ENCODE measurements at places on chromosomes 6 and 20. TPM values are rescaled to one million over a fixed set of nuclear protein-coding genes. Genes with fewer than 3 reads are reported as not detected.
A peak's percentile ranks its signal among the peaks of the same experiment; 100 is the strongest.

DNA sequence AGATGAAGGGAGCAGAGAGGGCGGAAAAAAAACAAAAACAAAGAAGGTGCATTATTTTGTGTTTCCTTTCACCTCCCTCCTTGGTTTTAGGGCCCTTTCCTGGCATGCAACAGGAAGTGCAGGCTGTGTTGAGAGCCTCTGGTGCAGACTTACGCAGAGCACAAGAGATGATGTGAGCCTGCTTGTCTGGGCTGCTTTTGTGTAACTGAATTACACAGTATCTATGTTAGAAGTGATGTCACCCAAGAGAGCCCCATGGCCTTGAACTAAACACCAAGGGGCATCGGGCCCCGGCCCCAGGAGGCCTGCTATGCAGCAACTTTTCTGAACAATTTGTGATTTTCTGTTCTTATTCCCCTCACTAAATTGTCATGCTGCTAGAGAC is 25.5 kb downstream of the GNAS start:
- DNase-seq: no peak

FERMT1 gene
- 16.7 TPM for total RNA-seq

UNC5CL gene
- total RNA-seq: 9.6 TPM

DNA sequence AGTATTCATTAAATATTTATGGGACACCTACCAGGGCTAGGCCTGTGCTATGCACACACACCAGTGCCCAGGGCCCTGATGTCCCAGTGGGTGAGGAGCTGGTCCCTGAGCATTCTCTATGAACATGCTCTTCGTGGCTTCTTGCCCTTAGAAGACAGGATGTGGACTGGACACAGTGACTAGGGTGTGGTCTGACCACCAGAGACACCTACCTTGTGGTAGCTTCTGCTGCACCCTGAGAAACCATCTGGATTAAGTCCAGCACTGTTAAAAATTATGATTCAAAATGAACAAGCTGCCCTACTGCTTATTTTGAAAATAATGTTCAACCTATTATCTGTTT is 112.9 kb upstream of the RPS6KA2 start:
- DNase-seq: no peak

- DNase-seq: no peak
Observed at GRCh38 chr6:160971171-160971570, 20.4 kb upstream of the MAP3K4 start.

RNGTT gene
- total RNA-seq: 25.2 TPM

- no peak for DNase-seq
Observed at GRCh38 chr6:133761706-133762105, 127.2 kb upstream of the TCF21 start.

PTCRA gene
- not detected for total RNA-seq

GTSF1L gene
- total RNA-seq: not detected

DNA sequence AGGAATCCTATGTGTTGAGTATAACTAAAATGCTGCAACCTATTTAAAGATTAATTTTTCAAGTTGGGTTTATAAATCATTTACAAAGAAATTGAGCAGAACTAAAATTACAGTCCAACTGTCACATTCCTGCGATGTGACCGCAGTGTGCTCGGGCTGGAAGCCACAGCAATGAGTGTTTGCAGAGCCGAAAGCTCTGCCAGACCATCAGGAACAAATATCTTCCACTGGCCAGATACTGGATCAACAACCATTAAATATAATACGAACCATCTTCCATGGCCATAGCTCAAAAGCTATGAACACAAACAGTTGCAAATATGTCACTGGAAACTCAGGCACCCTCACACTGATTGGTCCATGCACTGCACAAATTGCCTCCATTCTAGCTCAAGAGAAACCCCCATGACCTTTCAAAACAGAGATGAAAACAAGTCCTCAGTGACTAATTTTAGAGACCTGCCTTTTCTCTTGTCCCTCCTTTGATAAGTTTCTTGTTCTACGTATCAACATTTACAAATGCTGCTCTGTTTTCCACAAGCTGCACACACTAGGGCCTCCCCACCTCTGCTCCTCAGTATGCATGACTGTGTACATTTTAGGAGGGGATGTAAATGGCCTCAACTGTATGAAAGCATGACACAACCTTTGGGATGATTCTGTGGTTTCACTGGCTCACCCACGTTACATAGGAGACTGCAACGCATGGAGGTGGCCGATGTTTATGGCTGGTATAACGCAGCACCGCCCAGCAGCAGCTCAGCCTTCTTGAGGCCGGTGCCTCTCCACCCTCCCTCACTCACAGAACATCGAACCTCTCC is 171.7 kb downstream of the WDR27 start:
- DNase-seq: peak; percentile 95

GRCh38 chr6:56984884-56985283 is 30.0 kb downstream of the BEND6 start:
- peak; percentile 52 for DNase-seq

GRCh38 chr20:30815577-30816181 is 441.8 kb upstream of the DEFB115 start:
- DNase-seq: no peak

C6orf58 gene
- 1.0 TPM for total RNA-seq

DNA sequence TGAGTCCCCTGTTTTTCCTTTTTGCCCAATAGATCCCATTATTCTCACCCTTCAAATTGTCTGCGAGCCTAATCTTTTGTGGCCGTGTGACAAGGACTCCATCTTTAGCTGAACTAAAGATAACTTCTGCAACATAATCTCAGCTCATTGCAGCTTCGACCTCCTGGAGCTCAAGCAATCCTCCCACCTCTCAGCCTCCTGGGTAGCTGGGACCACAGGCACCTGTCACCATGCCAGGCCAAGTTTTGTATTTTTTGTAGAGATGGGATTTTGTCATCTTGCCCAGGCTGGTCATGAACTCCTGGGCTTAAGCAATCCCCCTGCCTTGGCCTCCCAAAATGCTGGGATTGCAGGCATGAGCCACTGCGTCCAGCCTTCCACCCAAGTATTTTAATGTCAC is 161.0 kb downstream of the GJA1 start:
- DNase-seq: no peak

DNA sequence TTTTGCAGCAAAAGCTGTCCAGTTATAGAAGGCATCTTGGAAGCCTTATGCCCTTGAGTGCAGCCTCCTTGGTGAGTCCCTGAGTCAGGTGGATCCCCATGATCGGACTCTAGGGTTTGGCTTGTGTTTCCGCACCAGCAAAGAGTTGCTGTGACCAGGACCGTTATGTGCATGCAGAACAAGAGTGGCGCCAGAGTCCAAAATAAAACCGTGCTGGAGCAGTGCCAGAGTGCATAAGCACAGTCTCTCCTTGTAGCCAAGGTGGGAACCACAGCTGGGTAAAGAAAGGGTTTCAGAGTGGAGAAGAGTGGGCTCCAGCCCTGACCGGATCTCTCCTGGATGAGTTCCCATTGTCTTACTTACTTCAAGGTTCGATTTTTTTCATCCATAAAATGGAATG is 58.6 kb downstream of the FOXA2 start:
- DNase-seq: no peak

DNA sequence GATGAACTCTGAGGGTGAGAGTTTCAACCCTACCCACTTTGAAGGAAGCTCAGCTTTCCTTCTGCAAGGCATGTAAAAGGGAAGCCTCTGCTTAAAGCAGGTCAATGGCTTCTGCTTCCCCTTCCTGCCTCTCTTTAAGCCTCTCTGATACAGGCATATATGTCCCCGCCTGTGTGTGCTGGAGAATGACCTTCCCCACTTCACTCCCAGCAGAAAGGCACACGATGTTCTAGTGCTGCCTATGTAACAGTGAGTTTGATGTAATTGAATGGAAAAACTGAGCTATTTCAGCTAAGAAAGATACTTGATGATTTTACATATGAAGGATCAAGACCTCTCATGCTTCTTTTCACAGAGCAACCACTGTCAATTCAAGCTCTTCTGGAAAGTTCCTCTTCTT is 632.2 kb downstream of the HACE1 start:
- no peak for DNase-seq

SAMD3 gene
- not detected for total RNA-seq

DNA sequence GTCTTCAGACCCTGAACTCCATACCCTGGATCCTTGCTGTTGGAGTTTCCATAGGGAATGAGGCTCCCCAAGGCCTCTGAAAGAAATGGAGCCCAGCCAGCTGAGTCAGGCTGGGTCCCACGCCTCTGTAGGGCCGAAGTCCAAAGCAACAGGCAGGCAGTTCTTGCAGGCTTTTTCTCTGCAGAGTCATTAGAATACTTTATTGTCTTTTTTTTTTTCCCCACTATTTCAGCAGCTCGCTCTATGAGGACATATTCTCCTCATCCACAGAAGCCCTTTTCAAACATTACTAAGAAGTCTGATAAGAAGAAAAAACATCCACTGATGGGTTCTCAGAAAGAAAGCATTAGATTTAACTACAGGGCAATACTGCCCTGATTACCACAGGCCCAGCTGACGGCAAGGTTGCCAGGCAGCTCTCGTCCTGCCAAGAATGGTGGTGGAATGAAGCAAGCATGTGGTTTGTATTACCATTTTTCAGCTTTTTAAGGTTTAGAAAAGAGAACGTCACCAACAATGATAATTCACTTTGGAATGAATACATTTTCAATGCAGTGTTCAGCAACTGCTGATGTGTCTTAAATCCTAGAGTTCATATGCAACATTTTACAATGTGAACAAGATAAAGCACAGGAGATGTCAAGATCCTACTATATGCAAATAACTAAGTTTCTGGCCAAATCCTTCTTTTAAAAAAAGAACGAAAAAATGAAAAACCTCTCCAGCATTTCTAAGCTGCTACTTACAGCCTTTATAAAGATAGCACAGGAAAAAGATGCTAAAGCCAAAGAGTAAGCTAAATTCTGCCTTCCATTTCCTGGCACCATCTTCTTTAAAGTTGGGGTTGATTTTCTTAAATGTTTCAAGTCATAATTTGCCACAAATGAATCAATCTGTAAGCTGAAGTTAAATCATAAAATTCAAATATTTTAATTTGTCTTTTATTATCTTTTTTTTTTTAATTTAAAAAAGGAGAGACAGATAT is 223.6 kb upstream of the CITED2 start:
- DNase-seq: peak; percentile 86

- DNase-seq: no peak
Observed at GRCh38 chr6:12047304-12047703, 35.2 kb downstream of the HIVEP1 start.

GRCh38 chr6:154614101-154614500 is 103.6 kb upstream of the CNKSR3 start:
- DNase-seq: no peak

HLA-DRA gene
- 0.70 TPM for total RNA-seq

DNA sequence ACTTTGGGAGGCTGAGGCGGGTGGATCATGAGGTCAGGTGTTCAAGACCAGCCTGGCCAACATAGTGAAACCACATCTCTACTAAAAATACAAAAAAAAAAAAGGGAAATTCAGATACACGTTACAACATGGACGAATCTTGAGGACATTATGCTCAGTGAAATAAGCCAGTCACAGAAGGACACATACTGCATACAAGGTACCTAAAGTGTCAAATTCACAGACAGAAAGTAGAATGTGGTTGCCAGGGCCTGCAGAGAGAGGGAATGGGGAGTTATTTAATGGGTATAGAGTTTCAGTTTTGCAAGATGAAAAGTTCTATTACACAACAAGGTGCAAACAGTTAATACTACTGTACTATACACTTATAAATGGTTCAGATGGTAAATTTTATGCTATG is 75.1 kb downstream of the SNX5 start:
- DNase-seq: no peak

DNA sequence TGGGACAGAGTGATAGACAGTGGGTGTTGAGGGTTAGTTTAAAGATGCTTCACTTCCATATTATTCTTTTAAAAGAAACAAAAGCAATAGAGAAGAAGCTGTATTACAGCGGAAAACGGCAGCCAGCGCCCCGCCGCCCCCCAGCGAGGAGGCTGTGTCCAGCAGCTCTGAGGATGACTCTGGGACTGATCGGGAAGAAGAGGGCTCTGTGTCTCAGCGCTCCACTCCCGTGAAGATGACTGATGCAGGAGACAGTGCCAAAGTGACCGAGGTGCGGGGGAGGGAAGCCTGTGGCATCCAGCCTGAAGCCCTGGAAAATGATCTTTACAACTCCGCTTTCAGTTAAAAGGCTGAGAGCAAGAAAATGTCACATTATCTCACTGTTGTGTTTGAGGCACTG is 100.2 kb downstream of the FIG4 start:
- DNase-seq: no peak

TOX2 gene
- not detected for total RNA-seq

TTK gene
- 1.4 TPM for total RNA-seq

DNA sequence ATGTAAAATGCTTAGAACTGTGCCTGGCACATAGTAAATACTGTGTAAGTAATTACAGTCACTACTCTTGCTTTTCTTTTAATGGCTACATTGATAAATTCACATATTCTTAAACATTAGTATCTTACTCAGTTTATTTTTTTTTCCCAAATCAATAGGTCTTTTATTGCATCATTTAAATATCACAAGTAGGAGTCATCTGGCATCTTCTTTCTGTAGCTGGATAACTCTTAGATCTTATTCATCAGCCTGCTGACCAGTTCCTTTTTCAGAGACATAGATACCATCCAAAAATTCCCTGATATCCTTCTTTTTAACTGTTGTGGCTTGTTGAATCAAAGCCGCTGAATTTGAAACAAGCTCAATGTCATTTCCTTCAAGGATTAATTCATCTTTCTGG is 20.0 kb upstream of the PHF3 start:
- DNase-seq: no peak

GRCh38 chr6:125827788-125828320 is 37.1 kb downstream of the NCOA7 start:
- DNase-seq: no peak

GINM1 gene
- 91.2 TPM for total RNA-seq

ENPP1 gene
- 3.8 TPM for total RNA-seq

DNA sequence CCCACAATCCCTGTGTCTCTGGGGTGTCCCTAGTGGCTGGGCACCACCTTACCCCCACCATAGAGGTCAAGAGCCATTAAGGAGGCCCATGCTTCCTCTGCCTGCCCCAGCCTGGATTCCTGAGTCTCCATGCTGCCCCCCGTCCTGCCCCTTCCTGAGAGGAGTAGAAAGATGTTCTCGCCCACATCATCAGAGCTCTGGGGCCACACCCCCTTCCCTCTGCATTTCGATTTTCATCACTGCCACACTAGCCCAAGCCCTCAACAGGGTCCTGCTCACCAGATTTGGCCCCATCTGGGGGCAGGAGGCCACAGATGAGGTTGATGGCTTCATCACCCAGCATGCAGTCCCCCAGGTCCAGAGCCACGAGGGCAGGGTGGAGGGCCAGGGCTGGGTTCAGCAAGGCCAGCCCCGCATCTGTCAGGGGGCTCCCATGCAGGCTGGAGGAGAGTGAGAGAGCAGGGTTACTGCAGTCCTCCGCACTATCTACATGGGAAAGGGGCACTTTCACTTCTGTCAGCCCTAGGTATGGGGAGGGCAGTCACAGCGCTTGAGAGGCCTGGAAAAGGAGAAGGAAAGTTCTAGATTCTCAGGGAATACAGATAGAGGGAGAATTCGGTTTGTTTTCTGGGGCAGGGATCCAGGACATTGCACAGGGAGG is 1.5 kb downstream of the LRRC73 start:
- no peak for DNase-seq
